ENCODE measurements at places on chromosomes 2 and 18.

DNA sequence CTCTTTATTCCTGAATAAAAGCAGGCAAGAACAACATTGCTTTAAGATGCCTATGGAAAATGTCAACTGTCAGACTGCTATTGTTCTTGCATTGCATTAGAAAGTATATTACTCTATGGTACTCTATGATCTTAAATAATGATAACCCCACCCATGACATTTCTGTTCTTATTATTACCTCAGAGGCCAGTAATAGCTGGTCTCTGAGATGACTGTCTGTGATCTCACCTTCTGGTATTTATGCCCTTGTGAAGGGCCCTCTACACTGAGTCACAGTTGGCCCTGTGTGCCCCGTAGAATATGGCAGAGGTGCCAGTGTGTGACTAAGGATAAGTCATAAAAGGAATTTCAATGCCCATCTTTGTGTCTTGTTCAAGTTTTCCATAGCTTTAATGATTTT, 61.0 kb downstream of the SPP2 start:
- no peak for DNase-seq

DNA sequence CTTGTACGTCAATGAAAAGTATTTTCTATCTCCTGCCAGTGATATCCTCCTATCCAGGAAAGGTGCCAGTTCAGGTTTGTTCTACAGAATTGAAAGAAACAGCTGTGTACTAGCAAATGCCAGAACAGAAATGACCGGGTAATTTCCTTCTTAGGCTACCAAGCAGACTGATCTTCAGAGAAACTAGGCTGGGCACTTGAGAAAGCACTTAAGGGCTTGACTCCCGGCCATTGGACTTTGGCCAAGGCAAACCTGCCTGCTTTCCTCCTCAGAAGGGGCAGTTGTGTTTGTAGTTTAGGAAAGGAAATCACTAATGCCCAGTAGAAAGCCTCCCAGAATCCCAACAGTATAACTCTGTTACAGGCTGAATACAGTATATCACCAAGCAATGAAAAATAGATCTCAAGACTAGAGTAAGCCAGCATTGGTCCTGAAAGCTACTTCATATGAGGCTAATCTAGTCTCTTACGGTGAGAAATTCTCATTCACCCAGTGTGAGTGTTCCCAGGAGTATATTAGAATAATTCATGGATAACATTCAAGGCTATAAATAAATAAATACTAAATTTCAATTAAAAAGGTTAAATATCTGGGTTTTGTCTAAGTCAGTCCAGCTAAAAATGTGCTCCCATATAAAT, 43.0 kb upstream of the COL5A2 start:
- no peak for DNase-seq

- no peak for DNase-seq
These were observed 192.9 kb downstream of the INHBB start for GRCh38 chr2:120538691-120539423.

GRCh38 chr18:79720359-79720733, 40.7 kb downstream of the CTDP1 start:
- DNase-seq, result no peak

- DNase-seq, result no peak
These were observed 81.7 kb downstream of the TMEM185B start for GRCh38 chr2:120141300-120142069.

DNA sequence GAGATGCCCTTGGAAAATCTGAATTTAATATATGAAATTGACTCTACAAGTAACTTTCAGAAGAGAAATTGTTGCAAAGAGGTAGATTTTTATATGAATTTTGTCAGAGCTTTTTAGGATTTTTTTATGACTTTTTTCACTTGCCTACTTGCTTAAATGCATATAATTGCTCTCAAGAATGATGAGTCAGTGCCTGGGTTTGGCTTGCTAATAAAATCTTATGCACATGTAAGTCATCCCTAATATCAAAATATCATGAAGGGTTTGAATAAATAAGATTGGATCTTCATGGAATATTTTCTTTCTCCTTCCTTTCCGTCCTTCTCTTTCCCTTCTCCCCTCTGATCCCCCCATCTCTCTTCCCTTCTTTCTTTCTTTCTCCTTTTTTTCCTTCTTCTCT, 354.1 kb downstream of the TXNL1 start:
- no peak for DNase-seq

- no peak for DNase-seq
These were observed 261.9 kb upstream of the FSHR start for GRCh38 chr2:49416252-49416651.

- DNase-seq, result no peak
These were observed 227.6 kb downstream of the SUCLG1 start for GRCh38 chr2:84231478-84231877.
